Hematopoietic multipotent progenitor cell treated with erythropoietin and hydrocortisone succinate and interleukin-3 and kit ligand, for 4 days (in vitro differentiated cells): ENCODE measurements at places on chromosomes 7 and 10.

DNA sequence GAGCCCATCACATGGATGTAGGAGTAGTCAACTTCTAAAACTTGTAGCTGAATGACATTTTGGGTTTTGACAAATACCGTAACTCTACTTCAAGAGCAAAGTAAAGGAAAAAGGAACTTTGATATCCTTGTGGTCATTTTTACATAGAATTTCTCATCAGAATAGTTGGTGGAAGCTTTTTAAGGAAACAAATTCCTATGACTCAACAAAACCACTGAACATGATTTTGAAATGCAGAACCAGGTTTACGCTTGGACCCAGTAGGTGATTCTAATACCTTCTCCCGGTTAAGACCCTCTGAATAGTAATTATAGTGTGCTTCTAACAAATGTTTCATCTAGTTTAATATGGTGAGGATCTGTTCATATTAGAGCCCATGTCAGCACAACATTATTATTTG lies 307.8 kb downstream of the GPR37 start:
- DNase-seq, result no peak

GRCh38 chr7:112622159-112622715 lies 141.4 kb downstream of the LSMEM1 start:
- no peak for DNase-seq

DNA sequence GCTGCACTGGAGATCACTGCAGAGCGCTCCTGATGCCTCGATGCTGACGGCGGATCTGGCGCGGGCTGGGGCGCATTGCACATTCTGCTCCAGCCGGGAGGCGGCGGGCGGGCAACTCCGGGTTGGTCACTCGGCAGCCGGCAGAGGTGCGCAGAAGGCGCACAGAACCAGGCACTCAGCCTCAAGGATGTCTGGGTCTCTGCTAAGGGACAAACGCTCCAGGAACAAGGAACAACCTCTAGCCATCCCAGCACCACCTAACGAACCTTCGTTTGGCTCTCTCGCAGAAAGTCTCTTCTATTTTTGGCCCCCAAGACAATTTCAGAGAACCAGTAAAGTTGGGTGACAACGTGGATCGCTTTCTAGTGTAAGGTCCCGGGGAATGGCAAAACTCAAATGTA lies 254.6 kb downstream of the OTUD1 start:
- peak; percentile 30 for DNase-seq

- peak; percentile 70 for DNase-seq
These were observed 6.4 kb upstream of the NT5C2 start for GRCh38 chr10:103199488-103199887.

- peak; percentile 80 for DNase-seq
These were observed 506.4 kb upstream of the C7orf33 start for GRCh38 chr7:148084138-148084537.

- no peak for DNase-seq
These were observed 2.6 kb upstream of the MGAM2 start for GRCh38 chr7:142108728-142109505.

GRCh38 chr7:159078911-159079270 lies 65.8 kb downstream of the VIPR2 start:
- DNase-seq, result no peak

- DNase-seq, result no peak
These were observed 160.0 kb downstream of the HDAC9 start for GRCh38 chr7:18655506-18655905.

DNA sequence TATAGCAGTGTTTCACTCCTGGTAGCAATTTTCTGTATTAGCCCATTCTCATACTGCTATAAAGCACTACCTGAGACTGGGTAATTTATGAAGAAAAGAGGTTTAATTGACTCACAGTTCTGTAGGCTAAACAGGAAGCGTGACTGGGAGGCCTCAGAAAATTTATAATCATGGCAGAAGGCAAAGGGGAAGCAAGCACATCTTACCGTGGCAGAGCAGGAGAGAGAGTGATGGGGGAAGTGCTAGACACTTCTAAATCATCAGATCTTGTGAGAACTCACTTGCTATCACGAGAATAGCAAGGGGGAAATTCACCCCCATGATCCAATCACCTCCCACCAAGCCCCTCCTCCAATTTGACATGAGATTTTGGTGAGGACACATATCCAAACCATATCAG lies 131.6 kb upstream of the EFCAB10 start:
- peak; percentile 13 for DNase-seq

DNA sequence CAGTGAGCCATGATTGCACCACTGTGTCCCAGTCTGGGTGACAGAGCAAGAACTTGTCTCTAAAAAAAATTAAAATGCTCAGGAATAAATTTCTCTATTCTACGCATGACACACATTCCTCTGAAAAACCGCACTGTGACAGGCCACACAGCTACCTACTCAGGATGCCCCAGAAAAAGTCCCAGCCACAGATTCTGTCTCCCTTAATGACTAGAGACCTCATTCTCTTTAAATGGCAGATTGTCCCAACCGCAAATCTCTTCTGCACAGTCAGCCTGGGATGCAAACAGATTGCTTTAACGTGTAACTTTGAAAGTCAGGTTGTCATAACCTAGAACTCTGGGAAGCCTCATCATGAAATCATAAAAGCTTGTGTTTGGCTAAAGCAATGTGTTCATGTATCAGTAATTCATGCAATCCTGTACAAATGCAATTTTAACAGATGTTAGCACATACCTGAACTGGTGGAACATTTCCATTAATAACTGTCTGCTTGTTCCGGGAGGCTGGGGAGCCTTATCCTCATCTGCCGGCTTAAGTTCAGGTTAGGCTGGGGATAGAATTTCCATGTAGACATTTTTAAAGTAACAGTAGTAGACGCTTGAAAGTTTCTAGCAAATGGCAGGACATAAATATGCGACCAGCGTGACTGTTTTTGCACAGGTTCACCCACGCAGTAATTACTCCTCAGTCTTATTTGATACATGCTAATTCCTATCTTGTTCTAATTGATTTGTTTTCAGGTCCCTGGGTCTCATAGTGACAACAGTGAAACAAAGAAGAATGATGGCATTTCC lies 26.2 kb upstream of the MSRB2 start:
- no peak for DNase-seq

DNA sequence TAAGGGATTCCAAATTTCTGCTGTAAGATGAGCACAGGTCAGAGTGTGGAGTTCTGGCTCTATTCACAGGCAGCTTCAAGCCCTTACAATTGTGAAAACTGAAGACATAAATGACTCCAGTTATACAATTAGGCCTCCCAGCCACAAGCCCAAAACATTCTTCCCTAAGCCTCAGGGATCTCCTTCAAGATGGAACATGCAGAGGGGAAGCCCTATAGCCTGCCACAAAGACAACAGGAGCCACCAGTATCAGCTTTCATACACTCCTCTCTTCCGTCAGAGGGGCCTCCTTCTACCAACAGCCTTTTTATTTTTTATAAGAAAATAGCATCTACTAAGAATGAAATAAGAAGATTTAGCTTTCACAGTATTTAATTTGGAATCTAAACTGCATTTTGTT lies 46.5 kb downstream of the DLD start:
- DNase-seq, result no peak

DNA sequence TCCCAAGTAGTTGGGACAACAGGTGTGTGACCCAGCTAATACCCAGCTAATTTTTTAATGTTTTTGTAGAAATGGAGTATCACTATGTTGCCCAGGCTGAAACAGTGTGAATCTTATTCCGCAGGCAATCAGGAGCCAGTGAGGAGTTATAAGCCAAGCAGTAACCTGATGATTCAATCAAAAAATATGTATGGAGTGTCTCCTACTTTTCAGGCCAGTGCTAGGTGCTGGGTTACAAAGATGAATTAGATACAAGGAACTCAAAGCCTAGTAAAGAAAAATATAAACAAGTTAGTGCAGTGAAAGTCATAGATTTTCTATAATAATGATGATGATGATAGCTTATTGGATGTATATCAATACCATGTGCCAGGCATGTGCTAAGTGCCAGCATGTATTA lies 13.2 kb upstream of the IFRD1 start:
- DNase-seq, result no peak

GRCh38 chr7:87312215-87312865 lies 33.1 kb upstream of the CROT start:
- peak; percentile 63 for DNase-seq

DNA sequence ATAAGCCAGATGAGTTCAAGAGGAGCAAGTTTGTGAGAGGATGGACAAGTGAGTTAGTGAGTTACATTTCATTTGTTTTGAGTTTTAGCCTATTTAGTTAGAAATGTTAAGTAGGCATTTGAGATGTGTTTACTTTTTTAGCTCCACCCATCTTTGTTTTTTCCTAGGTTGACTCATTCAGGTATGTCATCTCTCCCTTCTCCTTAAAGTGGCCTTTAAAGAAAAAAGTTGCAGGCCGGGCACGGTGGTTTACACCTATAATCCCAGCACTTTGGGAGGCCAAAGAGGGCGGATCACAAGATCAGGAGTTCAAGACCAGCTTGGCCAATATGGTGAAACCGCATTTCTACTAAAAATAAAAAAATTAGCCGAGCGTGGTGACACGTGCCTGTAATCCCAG lies 71.2 kb downstream of the BMPR1A start:
- DNase-seq, result no peak

DNA sequence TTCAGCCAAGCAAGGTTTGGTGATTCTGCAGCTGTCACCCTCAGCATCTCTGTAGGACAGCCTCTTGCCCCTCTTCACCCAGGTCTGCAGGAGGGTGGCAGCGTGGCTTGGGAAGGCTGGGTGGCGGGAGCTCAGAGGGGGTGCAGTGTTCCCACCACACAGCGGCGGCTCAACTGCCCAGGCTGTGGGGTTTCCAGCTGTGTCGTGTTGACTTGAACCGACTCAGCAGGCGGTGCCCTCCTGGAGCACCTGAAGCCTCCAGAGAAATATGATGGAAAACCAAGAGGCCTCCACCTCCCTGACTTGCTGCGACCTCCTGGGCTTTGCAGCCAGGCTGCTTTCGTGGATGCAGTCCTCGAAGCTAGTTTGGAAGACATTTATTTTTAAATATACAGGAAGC lies 68.0 kb upstream of the KLF6 start:
- no peak for DNase-seq

- no peak for DNase-seq
These were observed 207.6 kb upstream of the PLXNA4 start for GRCh38 chr7:132783824-132784223.

DNA sequence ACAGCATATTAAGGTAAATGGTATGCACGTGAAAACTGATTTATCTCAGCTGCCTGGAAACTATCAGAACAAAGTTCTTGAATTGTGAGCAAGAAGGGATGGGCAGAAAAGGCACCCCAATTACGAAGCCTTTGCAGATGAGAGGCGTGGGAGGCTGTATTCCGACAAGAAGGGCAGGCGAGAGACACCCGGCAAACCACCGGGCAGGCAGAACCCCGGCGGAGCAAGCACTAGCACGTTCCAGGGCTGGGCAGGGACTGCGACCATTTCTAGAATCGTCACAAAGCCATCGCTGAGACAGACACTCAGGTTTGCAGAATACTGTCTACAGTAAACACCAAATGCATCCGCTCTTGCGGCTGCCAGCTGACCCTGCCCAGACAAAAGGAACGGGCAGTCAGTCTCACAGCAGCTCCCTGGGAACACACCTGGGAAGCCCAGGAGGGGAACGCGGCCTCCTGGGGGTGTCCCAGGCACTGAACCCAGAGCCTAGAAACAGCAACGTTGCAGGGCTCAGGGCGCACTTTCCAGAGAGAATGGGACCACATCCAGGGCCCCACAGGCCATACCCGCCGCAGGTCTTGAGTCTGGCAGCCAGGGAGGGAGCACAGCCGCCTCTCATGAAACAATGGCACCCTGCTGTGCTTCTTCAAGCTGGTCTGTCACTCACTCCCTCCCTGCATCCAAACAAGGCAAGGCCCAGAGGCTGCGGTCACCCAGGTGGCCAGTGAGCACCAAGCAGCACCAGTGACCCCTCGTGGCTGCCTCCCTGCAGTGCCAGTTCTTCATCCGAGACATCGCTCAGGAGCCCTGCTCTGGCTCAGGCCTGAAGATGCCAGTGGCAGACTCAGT lies 261.9 kb downstream of the PTPRN2 start:
- peak; percentile 6 for DNase-seq

DNA sequence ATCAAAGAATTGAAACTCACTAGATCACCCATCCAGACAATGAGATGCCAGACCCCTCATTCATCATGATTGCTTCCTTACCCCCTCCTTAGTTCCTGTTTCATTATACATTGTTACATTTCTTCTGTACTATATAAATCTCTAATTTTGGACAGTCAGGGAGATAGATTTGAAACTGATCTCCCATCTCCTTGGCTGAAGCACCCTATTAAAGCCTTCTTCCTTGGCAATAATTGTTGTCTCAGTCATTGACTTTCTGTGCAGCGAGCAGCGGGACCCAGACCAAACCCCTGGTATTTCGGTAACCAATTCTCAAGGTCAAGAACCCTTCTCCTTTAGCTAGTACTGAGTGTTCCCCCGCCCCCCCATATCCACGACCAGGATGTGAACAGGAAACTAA lies 100.2 kb downstream of the ABLIM1 start:
- DNase-seq, result no peak

DNA sequence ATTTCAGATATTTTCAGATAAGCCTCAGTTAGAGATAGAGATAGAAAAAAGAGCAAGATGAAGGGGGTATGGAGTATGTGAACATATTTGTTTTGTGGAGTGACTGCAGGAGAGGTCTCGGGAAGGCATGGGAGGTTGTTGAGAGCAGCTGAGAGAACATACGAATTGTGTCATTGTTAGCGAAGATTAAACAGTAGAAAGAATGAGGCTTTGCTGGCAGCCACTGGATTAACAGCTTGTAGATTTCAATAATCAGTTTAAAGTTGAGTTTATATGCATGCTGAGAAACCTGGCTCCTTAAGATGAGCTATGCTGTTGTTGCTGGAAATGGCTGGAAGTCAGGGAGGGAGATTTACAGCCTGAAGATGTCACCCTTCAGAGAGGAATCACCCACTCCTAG lies 100.9 kb upstream of the SORCS3 start:
- no peak for DNase-seq

DNA sequence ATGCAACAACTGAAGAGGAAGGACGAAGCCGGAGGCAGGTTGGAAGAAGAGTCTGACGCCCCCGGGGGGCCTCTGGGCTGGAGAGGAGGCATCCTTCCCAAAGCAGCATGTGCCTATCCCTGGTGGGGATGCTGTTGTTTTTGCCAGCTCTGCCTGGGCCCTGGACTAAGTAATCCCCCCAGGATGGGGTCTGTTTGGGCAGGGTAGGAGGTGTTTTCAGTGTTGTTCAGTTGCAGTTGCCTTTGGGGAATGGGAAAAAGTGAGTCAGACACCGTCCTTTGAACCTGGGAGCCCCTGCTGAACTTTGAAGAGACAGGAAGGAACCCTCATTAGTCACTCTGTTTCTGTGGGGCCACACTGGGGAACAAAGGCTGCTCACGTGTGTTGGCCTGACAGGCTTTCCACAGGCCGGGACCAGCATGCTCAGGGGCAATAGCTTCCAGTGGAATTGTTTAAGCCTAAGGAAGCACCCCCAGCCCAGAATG lies 35.2 kb upstream of the GDF10 start:
- no peak for DNase-seq

GRCh38 chr7:42407021-42407710 lies 170.2 kb upstream of the GLI3 start:
- DNase-seq, result no peak
